ENCODE measurements at places on chromosomes 13 and 19.

DNA sequence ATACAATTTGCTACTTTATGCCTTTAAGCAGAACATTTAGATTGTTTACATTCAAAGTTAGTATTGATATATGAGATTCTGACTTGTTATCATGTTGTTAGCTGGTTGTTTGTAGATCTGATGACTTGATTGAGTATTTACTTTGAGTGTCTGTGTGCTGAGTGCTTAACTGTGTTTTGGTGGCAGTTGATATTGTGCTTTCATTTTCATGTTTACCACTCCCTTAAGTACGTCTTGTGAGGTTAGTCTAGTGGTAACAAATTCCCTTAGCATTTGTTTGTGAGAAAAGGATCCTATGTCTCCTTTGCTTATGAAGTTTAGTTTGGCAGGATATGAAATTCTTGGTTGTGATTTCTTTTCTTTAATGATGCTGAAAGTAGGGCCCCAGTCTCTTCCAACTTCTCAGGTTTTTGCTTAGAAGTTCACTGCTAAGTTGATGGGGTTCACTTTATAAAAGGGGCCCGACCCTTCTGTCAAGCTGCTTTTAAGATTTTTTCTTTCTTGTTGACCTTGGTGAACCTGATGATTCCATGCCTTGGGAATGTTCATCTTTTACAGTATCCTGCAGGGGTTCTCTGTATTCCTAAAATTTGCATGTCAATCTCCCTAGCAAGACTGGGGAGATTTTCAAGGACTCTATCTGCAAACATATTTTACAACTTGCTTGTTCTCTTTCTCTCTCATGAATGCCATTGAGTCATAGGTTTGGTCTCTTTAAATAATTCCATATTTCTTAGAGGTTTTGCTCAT lies 1095.4 kb upstream of the PCDH20 start:
- DNase-seq = no peak

DNA sequence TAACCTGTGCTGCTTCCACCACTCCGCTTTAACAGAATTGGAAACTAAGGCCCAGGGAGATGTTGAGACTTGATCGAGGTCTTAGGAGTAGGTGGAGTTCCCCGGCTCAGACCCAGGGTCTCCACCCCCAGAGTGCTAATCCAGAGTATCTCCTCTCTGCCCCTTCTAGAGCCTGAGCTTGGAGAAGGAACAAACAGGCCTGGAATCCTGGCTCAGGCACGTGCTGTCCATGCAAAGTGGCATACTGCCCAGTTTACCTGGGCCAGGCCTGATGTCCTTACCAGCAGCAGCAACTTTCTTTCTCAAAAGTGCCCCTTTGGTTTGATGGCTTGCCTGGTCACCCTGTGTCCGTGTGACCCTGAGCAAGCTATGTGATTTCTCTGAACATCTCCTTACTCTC lies 3.7 kb downstream of the SYNGR4 start:
- DNase-seq = no peak

DNA sequence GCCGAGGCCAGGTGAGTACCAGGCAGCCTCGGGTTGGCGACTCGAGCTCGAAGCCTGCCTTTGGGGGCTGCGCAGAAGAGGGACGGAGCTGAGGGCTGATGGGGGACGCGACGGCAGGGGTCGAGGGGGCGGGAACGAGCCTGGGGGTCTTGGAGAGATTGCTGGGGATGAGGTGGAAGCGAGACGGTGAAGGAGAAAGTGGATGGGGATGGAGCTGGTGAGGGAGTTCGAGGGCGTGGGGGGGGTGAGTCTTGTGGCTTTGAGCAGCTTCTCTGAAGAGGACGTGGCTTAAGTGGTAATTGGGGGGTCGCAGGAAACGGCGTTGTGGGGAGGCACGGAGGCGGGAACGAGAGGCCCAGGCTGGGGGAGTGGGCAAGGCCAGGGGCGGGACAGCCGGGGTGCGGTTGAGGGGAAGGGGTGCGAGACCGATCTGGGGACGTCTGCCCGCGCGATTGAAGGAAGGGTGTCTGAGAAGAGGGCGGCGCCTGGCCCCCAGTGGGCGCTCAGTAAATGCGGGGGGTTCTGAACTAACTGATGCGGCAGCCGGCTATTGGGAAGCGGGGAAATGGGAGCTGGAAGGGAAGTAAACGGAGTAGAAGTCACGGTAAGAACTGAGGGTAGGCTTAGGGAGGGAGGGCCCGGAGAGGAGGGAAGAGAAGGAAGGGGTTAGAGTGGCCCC lies 426 bp downstream of the MYO9B start:
- peak; percentile 46 for DNase-seq

DNA sequence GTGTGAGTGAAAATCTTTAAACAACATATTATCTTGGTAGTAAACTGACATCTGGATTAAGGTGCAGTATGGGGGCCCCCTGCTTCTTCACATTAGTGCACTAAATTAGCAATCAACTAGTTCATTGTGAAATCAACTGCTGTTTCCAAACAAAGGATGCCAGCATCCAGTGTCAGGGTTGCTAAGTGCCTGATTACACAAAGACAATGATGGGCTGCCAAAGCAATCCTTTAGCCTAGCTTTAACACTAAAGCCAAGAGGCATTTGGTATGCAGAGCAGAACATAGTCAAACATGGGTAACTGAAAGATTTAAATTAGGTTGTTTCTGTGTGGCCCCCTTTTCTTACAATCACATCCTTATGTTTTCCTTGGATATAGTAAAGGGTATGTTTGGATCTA lies 543.1 kb upstream of the SLITRK5 start:
- DNase-seq = no peak

- DNase-seq = peak; percentile 74
Observed at GRCh38 chr19:42270346-42271044, 1.4 kb downstream of the CIC start.

DNA sequence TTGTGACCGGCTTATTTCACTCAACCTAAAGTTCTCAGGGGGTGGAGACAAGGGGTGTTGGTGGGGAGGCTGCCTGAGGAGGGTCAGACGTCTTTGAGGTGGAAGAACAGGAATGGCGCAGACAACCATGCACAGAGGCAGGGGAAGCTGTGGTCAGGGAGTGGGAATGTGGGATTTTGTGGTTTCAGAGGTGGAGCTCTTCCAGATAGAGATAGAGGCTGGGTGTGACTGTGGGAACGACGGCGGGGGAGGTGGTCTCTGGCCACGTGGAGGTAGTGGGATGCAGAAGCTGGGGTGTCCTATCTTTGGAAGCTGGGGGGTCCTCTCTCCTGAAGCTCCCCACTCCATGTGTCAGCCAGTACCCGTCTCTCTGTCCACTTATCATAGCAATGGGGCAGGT lies 7.8 kb upstream of the KLK14 start:
- no peak for DNase-seq

- DNase-seq = no peak
Observed at GRCh38 chr13:64417581-64417980, 2812.6 kb downstream of the PCDH9 start.

- DNase-seq = no peak
Observed at GRCh38 chr19:33559996-33560395, 38.4 kb upstream of the PEPD start.

DNA sequence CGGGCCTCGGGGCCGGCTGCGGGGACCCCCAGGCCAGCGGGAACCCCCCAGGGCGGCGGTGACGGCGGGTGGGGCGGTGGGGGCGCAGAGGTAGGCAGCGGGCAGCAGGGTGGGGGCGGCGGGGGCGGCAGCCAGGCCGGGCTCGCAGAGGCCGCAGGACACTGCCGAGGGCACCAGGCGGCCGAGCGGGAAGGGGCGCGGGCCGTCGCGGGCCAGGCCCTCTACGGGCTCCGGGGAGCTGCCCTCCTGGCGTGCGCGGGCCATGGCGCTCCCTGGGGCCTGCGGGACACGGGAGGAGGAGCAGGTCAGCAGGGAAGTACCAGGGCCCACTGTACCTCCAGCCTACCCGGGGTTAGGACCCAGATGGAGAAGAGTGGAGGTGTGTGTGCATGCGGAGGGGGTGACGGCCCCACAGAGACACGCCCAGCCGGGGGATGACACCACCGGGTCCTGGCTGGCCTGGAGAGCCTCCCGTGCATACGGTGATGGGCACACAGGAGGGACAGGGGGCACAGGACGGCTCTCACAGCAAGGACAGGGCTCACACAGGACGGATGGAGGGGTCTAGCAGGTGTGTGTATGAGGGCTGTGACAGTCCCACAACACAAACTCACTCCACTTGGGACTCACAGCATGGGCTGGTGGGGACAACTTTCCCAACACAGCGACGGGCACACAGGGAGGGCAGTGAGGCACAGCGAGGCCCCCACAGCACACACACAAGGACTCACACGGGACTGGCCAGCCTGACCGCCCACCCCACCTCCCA lies 2.6 kb downstream of the BBC3 start:
- no peak for DNase-seq

DNA sequence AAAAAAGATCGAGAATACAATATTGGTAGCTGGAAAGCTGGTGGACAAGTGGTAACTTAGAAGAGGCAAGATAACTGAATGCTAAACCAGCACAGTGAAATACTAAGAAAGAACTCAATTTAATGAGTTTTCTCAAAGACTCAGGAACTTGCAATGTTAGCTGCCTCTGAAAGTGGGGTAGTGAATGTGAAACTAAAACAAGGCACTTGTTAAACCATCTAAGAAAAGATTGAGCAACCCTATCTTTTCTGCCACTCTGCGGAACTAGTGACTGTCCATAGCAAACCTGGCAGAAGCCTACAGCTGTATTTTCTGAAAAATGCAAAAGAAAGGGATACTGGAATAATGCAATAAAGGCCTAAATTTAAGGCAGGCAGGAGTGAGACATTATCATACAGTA lies 1574.4 kb upstream of the PRR20A start:
- DNase-seq = no peak

DNA sequence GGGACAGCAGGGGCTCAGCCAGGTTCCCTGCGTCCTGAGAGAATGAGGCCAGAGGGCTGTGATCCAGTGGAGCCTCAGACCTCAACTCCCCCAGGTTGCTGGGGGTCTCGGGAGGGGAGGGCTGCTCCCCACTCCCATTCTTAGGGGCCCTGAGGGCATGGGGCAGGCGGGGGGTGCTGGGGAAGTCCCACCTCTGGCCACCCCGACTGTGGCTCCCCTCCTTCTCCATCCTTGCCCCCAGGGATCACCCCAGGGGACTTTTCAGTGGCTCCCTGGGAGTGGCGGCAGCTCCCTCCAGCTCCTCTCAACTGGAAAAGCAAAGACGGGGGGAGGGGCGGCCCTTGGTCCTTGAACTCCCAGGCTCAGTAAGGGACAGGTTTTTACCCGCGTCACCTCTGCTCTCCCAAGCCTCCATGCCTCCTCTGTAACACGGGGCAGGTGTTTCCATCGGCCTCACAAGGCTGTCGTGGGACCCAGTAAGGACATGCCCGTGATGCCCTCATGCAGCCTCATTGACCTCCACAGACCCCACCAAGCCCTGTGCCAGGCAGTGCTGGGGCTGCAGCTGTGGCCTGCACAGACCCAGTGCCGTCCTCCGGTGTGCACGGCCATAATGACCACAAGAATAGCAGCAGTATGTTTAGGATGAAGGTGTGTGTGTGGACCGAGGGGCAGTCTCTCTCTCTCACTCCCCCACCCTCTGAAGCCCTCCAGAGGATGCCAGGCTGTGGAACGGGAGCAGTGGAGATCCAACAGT lies 11.6 kb upstream of the TOMM40 start:
- DNase-seq = no peak

- no peak for DNase-seq
Observed at GRCh38 chr19:532561-533363, 1.2 kb downstream of the CDC34 start.

- DNase-seq = no peak
Observed at GRCh38 chr19:33815380-33816340, 19.0 kb downstream of the KCTD15 start.

GRCh38 chr19:23509686-23510450 lies 114.6 kb upstream of the ZNF91 start:
- no peak for DNase-seq

DNA sequence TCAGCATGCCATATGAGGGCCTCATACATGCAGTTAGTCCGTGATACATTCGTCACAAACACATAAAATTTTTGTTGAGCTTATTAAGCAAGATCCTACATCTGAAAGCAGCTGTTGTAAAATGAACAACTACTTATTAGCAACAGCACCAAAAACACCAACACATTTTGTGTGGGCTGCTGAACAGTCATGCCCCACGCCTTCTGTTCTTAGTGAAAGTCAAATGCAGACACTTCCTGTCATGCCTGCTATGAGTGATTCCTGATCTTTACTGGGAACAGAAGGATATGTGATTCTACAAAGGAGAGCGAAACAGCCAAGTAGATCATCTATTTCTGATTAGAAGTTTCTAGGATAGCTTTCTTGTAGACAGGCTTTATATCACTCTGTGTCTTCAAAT lies 4.2 kb upstream of the B3GLCT start:
- no peak for DNase-seq

GRCh38 chr13:112679932-112680677 lies 9.7 kb upstream of the ATP11A start:
- DNase-seq = no peak

DNA sequence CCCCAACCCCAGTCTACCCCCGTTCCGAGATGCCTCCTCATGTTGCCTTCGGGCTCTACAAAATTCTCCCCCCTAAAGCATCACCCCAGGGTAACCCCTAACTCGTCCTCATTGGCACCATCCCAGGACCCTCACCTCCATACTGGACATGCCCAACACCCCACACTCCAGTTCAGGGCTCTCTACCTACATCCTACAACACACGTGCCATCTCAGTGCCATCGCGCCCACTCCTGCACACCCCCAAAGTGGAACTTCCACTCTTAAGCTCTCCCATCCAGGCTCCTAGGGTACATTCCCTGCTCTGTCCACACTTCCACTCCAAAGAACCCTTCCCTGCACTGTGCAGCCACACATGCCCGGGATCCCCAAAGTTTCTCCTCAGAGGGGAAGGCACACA lies 827 bp upstream of the FKRP start:
- DNase-seq = no peak

All from T-helper 22 cell (primary cell).